ENCODE measurements at places on chromosomes 12 and 14.

GRCh38 chr14:100851946-100852620, 26.2 kb downstream of the MEG3 start:
- DNase-seq = no peak

DNA sequence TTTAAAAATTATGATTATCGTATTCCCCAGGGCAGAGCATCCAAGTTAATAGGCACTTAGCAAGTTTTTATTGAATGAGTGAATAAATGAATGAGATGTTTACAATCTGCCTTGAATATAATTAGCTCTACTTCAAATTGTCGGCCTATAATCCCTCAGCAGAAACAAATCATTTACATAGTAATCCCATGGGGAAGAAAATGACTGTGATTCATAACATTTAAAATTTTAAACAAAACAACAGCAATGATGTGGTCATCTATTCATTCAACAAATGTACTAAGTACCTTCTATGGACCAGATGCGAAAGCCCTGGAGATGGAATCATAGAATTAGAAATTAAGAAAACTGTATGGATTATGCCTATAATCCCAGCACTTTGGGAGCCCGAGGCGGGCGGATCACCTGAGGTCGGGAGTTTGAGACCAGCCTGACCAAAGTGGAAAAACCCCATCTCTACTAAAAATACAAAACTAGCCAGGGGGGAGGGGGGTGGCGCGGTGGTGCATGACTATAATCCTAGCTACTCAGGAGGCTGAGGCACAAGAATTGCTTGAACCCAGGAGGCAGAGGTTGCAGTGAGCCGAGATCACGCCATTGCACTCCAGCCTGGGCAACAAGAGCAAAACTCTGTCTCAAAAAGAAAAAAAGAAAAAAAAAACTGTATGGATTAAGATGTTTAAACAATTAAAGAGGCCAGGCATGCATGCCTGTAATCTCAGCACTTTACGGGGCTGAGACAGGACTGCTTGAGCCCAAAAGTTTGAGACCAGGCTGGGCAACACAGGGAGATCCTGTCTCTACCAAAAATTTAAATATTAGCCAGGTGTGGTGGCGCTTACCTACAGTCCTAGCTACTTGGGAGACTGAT, 17.7 kb upstream of the MDM2 start:
- DNase-seq = no peak

- DNase-seq = no peak
Measured at GRCh38 chr12:20508359-20508758, 140.0 kb downstream of the PDE3A start.

DNA sequence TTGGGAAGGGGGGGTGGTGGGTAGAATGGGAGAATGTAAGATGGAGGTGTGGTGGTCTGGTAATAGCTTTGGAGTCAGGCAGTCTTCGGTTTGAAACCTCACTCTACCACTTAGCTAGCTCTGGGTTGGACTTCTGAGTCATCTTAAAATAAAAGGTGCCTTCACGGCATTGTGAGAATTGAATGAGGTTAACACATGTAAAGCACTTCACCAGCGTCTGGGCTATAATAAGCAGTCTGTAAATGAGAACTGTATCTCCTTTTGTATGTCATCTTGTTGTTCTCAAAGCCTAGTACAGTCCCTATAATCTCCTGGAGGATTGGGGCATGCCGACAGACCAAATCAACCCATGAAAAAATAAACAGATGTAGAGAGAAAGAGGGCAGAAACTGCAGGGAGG, 11.2 kb downstream of the C2CD5 start:
- DNase-seq = no peak

DNA sequence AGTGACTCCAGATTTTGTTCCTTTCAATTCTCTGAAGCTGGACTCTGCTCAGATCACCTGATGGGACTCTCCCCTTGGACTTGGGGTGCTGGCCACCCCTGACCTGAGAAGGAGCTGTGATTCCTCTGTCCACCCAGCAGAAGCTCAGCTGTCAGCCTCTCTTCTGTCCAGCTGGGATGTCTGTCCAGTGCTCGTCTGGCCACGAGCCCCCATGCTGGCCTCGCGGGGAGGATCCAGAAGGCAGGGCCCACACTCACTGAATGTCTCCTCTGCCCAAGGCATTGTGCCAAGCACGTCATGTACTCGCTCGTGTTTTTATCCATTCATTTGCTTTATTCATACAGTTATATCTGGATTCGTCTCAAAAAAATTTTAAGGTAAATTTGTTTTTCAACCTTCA, 14.2 kb upstream of the SLC24A4 start:
- DNase-seq = no peak

GRCh38 chr14:58107947-58108552, 44.0 kb downstream of the ARMH4 start:
- peak; percentile 3 for DNase-seq

DNA sequence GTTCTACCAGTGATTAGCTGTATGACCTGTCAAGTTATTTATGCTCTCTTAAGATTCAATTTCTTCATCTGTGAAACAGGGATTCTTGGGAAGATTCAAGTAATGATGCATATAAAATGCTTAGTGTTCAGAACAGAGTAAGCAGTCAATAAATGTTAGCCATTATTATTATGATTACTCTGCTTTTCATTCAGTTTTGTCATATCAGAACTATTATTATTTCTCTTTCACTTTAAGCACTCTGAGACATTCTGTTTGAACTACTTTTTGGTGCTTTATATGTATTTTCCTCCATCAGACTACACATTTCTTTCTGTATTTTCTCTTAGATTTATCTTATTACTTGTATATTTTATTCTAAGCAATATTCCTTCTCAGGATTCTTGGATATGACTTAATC, 81.2 kb downstream of the CFAP54 start:
- DNase-seq = no peak

- no peak for DNase-seq
Measured at GRCh38 chr12:96408993-96409392, 8.8 kb upstream of the CDK17 start.

DNA sequence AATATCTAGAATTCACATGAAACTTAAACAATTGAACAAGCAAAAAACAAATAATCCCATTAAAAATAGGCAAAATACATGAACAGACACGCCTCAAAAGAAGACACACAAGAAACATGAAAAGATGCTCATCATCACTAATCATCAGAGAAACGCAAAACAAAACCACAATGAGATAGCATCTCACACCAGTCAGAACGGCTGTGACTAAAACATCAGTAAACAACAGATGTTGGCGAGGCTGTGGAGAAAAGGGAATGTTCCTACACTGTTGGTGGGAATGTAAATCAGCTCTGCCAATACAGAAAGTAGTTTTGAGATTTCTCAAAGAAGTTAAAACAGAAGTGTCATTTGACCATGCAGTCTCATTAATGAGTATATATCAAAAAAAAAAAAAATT, 121.3 kb downstream of the PTPRO start:
- DNase-seq = no peak

DNA sequence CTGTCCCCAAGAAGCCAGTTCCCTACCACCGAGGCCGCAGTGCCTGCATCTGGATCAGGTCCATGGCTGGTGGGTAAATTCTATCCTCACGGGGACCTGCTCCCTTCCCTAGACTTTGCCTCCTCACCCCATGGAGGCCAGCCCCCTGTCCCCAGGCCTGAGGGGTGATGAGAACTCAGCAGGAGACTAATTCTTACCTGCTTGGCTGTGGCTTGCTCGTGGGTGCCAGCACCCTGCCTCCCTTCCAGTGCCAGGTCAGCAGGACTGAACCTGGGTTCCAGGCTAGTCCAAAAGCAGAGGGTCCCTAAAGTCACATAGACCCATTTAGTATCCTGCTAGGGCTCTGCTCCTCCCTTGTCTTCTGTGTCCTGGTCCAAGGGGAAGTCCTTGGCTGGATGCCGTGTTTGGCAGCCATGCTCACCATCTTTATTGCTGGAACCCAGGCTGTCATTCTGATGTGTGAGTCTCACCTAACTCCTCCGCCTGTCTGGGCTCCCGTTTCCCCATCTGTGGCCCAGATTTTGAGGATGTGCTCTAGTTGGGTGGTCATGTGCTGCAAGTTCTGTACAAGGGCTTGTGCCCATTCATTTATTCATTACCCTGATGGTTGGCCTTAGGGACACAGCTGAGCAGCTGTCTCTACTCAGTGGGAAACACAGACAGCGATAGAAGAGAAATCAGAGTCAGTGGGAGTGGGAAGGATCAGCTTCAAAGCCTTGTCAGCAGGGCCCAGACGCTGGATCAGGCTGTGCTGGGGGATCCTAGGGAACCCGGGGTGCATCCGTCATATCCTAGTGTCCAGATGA, 949 bp downstream of the PLBD2 start:
- DNase-seq = no peak

DNA sequence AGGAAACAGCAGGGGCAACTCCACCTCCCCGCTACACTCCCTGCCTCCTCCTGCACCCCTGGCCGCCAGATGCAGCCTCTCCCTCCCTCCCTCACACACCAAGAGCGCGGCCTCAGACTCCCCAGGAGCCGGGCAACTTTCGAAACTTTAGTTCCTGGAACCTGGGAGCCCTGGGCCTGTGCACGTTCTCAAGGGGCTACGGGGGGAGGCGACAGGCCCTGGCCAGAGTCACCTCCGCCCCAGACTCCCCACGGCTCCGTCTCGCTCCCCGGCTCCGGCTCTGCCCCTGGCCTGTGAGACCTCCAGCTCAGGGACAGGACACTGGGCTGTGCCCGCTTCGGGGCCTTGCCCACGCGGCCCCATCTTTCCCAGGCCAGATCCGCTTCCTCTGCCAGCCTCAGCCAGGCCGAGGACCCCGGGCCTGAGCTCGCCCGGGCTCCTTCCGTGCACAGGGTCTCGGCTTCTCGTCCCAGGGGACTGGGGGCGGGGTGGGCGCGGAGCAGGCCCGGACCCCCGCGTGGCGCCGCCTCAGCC, 5.5 kb downstream of the AMN start:
- no peak for DNase-seq

DNA sequence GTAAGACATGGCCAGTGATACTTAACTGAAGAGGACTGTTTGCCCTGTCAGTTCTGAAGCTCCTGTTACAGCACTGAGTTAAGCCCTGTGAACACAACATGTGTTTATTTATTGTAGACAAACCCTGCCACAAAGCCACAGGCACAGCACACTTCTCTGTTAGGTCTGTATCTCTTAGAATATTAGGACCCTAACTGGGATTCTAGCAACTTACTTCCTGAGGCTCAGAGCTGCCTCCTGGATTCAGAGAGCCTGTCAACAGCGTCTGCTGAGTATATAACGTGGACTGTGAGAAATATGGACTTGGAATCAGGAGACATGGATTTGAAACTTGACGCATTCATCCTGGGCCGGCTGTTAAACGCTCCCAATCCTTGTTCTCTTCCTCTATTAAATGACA, 135.0 kb upstream of the HIF1A start:
- DNase-seq = no peak

- no peak for DNase-seq
Measured at GRCh38 chr14:68552602-68553001, 240.3 kb downstream of the ZFP36L1 start.

- no peak for DNase-seq
Measured at GRCh38 chr14:90017371-90017770, 44.4 kb upstream of the KCNK13 start.

GRCh38 chr12:103774977-103775560, 66.0 kb downstream of the NT5DC3 start:
- no peak for DNase-seq

DNA sequence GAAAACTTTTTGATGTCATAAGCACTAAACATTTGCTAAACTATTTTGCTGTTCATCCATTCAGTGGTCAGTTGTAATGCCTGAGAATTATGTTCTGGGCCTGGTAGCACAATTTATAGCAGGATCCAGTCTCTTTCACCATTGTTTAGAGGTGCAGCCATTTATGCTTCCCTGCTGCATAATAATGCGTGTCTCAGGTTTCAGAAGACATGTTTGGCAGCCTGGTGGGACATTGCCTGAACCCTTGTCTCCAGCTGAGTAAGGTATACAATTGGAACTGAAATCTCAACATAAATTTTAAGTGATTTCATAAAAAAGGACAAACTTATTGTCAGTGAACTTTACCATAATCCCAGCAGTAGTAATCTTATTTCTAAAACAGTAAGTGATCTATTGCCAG, 94.8 kb downstream of the POLR3B start:
- DNase-seq = no peak

DNA sequence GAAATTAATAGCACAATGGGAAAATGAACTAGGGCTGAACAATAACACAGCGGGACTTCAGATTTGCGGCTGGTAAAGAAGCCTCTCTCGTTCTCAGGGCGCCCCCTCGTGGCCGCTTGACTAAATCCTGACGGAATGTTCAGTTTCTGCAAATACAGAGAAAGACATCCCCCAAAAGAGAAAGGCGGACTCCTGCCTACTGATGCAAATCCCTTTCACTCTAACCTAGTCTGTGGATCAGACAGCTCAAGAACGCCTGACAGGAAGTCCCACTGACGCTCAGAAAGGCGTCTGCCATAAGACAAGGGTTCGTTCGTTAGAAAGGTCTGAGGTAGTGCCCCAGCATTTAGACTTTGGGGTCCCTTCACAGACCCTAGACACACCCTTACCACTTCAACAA, 2.5 kb downstream of the NUAK1 start:
- DNase-seq = peak; percentile 23

- DNase-seq = no peak
Measured at GRCh38 chr14:67486890-67487289, 1.6 kb downstream of the TMEM229B start.

DNA sequence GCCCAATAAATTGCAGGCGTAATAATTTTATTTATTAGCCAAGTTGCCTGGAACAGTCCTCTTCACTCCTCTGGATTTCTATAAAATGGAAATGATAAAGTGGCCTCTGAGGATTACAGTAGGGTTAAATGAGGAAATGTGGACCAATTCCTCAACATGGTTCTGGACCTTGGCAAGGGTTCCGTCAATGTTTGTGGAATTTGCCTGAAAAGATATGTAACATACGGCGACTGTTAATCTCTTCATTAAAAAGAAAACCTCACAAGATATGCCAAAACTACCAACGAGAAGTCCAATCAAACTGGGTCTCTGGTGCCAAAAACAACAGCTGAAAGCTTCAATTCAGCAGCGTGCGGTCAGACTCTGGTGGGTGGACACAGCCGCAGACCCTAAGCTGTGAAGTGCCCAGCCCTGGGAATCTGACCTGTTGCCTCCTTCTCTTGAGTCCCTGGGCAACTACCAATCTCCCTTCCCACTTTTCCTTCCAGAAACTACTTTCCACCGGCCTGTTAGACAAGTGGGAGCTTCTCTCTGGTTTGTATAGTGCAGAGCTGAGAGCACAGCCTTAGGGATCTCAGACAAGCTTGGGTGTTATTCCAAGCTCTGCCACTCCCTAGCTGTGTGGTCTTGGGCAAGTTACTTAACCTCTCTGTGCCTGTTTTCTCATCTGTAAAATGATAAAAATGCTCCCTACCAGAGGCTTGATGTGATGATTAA, 190.5 kb upstream of the GSC start:
- DNase-seq = no peak

GRCh38 chr14:71482671-71483070, 449.6 kb upstream of the RGS6 start:
- no peak for DNase-seq
